ENCODE measurements at places on chromosomes 16 and 17.
A peak's percentile ranks its signal among the peaks of the same experiment; 100 is the strongest.

GRCh38 chr17:45841883-45842525 lies 2.7 kb upstream of the SPPL2C start:
- no peak for DNase-seq

DNA sequence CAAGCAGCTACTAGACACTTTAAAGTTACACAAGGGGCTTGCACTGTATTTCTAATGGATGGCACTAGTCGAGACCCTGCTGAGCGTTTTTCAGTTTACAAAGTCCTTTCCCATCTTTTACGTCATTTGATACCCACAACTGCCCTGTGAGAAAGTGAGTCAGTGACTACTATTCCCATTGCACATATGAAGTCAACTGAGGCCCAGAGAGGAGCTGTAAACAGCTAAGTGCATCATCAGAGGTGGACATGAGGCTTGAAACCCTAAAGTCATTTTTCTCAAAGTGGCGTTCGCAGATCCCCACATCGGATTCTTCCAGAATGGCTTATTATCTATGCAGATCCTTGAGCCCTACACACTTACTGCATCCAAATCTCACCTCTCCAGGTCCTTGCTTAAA lies 50.6 kb downstream of the TEKT5 start:
- DNase-seq = no peak

DNA sequence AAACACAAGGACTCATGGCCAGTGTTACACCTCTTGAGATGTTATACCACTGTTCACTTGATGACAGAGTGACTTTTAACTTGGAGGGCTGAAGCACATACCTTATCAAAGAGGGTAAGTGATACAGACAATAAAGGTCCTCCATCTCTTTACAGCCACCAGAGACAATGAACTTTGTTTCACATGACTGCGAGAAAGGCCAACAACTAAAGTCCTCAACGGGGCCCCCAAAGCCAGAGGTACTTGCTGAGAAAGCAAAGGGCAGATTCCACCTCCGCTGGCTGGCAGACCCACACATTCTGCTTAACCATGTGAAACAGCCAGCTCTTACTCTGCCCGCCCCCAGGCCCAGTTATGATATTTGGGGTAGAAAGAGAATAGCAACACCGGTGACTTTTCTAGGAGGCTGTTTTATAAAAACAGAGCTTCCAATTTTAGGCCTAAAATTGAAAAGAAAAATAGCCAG lies 21.4 kb downstream of the DCUN1D3 start:
- DNase-seq = no peak

GRCh38 chr16:1712791-1713261 lies 6.8 kb downstream of the MAPK8IP3 start:
- DNase-seq = no peak

DNA sequence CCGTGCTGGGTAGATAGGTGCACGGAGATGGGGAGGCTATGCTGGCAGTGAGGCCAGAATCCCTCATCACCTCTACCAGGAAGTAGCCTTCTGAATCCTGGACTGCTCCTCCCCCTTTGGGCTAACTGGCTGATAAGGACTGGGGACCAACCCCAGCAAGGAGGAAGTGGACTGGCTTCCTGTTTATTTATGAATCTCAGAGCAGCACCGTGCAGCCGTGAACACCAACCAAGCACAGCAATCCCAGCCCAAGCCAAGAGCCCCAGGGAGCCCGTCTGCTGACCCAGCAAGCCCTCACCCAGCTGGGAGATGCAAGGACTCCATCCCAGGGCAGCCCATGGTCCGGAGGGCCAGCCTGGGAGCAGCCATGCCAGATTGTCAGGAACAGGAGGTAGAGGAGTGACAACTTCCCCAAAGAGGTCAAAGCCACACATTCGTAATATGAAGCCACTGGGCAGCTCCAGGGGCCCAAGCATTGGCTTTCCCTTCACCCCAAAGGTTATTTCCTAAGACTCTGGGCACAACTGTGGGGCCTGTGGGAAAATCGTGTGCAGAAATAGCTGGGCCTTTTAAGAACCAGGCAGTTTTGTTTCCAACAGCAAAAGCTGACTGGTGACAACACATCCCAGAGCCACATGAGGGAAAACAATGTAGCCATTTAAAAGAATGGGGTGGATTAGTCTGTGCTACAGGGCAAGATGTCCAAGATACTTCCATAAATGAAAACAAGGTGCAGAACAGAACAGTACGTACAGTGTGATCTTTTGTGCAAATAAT lies 23.9 kb downstream of the PHB1 start:
- DNase-seq = no peak

GRCh38 chr17:7884581-7885366 lies 3.8 kb upstream of the CHD3 start:
- no peak for DNase-seq

- peak; percentile 4 for DNase-seq
These were observed 4.0 kb upstream of the ZC3H18 start for GRCh38 chr16:88566158-88566557.

DNA sequence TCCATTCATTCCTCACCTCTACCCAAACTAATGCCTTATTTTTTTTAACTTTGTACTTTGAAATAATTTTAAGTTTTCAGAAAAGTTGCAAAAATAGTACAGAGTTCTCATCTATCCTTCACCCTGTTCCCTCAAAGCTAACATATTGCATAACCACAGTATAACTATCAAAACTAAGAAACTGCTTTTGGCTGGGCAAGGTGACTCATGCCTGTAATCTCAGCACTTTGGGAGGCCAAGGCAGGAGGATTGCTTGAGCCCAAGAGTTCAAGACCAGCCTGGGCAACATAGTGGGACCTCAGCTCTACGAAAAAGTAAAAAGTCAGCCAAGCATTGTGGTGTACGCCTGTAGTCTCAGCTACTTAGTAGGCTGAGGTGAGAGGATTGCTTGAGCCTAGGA lies 147.7 kb downstream of the SKAP1 start:
- no peak for DNase-seq

- no peak for DNase-seq
These were observed 18.2 kb upstream of the ATF7IP2 start for GRCh38 chr16:10367616-10368188.

GRCh38 chr16:85390511-85391174 lies 222.5 kb upstream of the GSE1 start:
- DNase-seq = peak; percentile 41

GRCh38 chr17:78278139-78278741 lies 46.8 kb downstream of the TMEM235 start:
- no peak for DNase-seq

DNA sequence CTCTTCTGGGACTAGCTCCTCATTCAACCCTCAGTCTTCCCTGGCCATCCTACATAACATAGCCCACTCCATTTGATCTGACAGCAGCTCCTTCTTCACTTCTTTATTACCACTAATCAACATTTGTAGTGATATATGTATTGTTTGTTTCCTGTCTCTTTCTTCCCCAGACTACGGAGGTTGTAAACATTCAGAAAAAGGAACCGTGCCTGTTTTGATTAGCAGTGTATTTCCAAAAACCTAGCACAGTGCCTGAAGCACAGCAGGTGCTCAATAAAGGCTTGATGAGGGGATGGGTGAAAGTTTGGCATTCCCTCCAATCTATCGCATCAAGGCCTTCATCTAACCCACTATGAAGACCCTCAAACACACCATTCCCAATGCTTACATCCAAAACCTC lies 150.8 kb downstream of the XYLT1 start:
- no peak for DNase-seq

- DNase-seq = no peak
These were observed 94.7 kb downstream of the SEC14L1 start for GRCh38 chr17:77235370-77235941.

DNA sequence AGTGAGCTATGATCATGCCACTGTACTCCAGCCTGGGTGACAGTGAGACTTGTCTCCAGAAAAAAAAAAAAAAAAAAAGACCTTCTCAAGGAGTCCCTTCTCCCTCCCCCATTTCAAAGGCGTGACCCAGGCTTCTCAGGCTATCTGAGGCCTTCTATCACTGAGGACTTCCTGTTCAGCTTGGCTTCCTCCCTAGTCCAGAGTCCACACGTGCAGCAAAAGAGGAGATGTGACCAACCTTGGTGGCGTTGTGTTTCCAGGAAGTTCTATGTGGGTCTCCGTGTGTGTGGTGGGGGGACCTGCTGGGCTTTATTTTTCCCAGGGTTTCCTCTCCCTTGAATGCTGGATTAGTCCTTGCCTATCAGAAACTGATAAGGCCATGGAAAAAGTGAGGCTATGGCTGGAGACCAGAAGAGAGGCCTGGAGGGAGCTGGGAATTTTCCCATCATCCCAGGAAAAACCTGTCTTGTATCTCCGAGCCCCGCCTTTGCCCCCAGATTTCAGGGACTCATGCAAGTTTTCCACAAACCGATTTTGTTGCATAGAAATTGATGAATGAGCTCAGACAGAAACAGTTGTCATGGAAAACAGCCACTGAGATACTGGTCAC lies 148.1 kb downstream of the SALL1 start:
- no peak for DNase-seq

DNA sequence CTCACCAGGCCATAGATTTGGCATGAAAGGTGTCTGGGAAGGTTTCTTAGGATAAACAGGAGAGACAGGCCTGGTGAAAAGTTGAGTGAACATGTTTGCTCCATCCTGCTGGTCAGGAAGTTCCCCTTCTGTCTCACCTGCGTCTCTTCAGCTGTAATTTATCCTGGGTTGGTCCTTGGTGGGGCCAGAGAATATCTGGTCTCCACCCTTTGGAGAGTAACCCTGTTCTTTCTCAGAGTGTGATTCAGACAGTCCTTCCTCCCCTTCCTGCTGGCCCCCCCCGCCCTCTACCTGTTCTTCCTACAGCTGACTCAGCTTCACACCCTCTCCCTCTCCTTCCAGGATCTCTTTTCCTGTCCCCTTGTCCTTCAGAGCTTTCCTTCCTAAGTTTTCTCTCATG lies 17.1 kb downstream of the MINK1 start:
- no peak for DNase-seq

DNA sequence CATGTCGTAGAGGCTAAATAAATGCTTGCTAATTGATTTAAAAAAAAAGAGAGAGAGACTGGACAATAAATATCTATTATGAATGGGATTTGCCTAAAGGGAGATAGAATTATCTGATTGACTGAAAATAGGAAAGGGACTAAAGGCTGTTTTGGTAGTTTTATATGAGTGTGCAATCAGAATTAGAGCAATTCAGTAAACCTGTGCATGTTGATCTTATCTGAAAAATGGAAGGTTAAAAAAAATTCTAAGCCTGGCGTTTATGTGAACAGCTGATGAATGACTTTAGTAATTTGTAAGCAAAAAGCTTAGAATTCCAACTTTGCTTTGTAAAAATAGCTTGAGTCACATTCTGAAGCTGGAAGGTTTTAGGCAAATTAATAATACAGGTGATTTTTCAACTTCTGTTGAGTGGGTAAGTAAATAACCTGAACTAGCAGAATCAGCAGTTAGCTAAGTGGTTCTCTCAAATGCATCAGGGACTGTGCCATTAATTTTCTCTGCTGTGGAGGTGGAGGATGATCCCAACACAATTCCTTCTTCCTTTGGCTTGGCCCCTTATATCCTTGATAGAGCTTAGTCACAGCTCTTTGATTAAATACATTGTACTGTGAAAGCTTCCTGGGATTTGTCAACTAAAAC lies 254.4 kb downstream of the PHKB start:
- peak; percentile 19 for DNase-seq

- DNase-seq = no peak
These were observed 43.2 kb downstream of the SOCS1 start for GRCh38 chr16:11212798-11213196.

DNA sequence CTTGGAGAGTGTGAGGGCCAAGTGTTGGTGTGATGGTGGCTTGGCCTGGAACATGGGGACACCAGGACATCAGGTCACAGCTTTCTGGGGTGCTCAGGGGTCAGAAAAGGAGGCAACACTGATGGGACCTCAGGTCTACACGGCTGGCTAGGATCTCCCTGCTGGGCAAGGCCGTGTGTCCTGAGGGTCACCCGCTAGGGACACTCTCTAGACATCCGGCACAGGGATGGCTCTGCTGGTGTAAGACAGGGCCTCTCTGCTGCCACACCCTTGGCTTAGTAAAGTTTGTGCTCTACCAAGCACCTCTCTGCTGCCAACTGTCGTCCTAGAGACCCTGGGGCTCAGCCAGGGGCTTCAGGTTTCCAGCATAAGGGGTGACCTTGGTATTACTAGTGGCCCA lies 16.3 kb downstream of the SLC13A5 start:
- DNase-seq = no peak

- peak; percentile 54 for DNase-seq
These were observed 22.6 kb downstream of the ZNF213 start for GRCh38 chr16:3157229-3158025.

DNA sequence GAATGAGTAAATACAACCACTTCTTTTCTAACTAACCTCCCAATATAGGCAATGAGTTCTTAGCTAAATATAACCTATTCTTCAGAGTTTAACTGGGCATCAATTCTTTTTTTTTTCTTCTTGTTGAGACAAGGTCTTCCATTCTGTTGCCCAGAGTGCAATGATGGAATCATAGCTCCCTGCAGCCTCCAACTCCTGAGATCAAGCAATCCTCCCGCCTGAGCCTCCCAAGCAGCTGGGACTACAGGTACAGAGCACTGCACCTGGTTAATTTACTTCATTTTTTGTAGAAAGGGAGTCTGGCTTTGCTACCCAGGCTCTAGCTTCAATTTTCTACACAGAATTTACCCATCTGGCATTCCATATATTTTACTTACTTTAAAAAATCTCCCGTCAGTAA lies 1.1 kb downstream of the METTL16 start:
- no peak for DNase-seq

GRCh38 chr17:3913531-3914311 lies 2.5 kb downstream of the P2RX1 start:
- no peak for DNase-seq

DNA sequence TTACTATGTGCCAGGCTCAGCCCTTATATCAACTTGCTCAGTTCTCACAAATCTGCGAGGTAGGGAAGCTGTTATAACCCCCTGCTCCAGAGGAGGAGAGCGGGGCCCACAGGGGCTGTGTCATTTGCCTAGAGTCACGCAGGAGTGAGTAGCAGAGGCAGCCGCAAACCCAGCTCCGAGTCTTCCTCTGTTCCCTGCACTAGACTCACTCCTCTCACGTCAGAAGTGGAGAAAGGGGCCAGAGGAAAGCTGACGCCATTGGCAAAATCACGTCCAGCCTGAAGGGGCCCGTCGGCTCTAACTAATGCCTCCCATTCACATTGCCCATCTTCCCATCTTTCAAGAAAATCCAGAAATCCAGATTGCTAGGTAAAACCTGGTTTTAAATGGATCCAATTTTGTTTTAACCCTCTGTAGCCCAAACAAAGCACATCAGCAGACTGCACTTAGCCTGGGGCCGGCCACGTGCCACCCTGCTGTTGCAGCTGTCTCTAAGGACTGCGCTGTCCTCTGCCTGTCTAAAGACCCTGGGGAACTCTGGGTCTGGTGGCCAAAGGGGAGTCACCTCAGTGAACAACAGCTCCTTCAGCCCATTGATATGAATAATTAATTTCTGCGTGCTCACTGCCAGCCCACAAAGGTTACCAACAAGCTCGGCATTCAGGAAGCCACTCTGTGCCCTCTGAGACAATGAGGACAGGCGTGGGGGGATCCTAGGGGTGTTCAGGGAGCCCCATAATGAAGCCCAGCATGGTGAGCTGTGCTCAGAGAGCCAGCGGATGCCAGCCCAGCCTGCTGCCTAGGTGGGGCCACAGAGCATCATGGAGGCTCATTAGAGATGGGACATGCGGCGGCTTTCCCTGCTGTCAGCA lies 36.7 kb upstream of the ABR start:
- DNase-seq = no peak

Measured in retinal pigment epithelial cell (primary cell).